ENCODE measurements at places on chromosomes 6 and 20. TPM values are rescaled to one million over a fixed set of nuclear protein-coding genes. Genes with fewer than 3 reads are reported as not detected.

Gene TFEB
- total RNA-seq = 82.8 TPM

Gene NKX2-2
- total RNA-seq = not detected

Gene MMP24
- total RNA-seq = 0.07 TPM

Gene BPIFA1
- total RNA-seq = not detected

Gene C6orf132
- 0.16 TPM for total RNA-seq

Gene CD24
- total RNA-seq = 1.8 TPM

Gene SLC22A23
- total RNA-seq = 11.9 TPM

Gene VIP
- total RNA-seq = not detected

Gene WFDC8
- total RNA-seq = not detected

Gene TULP4
- total RNA-seq = 59.8 TPM

Gene CTCFL
- total RNA-seq = not detected

Gene RSPO4
- total RNA-seq = not detected

Gene UNC93A
- total RNA-seq = not detected

Gene CDC25B
- total RNA-seq = 12.4 TPM

Gene CASP8AP2
- total RNA-seq = 14.2 TPM

Gene REPS1
- total RNA-seq = 16.5 TPM

Gene DXO
- 7.8 TPM for total RNA-seq

Gene JPH2
- 28.4 TPM for total RNA-seq

Gene HCK
- total RNA-seq = 4.6 TPM

Gene KCNB1
- total RNA-seq = 6.6 TPM

Gene PRELID3B
- 38.3 TPM for total RNA-seq

Gene LINC00237
- total RNA-seq = not detected

Gene FILIP1
- total RNA-seq = 123 TPM

Gene TBXT
- total RNA-seq = not detected

Gene HLA-DQB2
- total RNA-seq = not detected

Gene HLA-DQB1
- 0.29 TPM for total RNA-seq

Gene CRIP3
- total RNA-seq = 0.68 TPM

Gene PCNA
- total RNA-seq = 26.1 TPM

Gene SFTA2
- not detected for total RNA-seq

Gene GPSM3
- not detected for total RNA-seq

Gene DZANK1
- 0.63 TPM for total RNA-seq

Gene DYNLT2
- 1.1 TPM for total RNA-seq

Gene FAM209A
- not detected for total RNA-seq

Gene CLPSL1
- total RNA-seq = not detected

Gene MKKS
- total RNA-seq = 14.9 TPM

Gene CFB
- 8.5 TPM for total RNA-seq

Gene CD93
- total RNA-seq = 22.2 TPM

Gene NINL
- 0.63 TPM for total RNA-seq

Gene MLN
- total RNA-seq = not detected

Gene ADAT2
- 1.4 TPM for total RNA-seq

Gene NKX2-4
- total RNA-seq = not detected

Gene MUC21
- not detected for total RNA-seq

Gene SLC22A2
- total RNA-seq = not detected

Gene GRIK2
- 5.1 TPM for total RNA-seq

Gene BPIFB4
- not detected for total RNA-seq

Gene BCAS1
- total RNA-seq = 0.32 TPM

Gene SLC17A1
- total RNA-seq = not detected

Gene TFAP2A
- total RNA-seq = not detected

Gene HLA-DRB1
- total RNA-seq = 22.9 TPM

Gene MRPS18B
- 211 TPM for total RNA-seq

Gene STMND1
- total RNA-seq = not detected

Gene SMIM26
- 374 TPM for total RNA-seq

Gene EYS
- total RNA-seq = not detected

Gene TULP1
- not detected for total RNA-seq

Gene FOXA2
- total RNA-seq = not detected

Gene UBR2
- 46.2 TPM for total RNA-seq

Data from gastrocnemius medialis (tissue), 4 donors.